NCI-H1930 (cell line): ENCODE measurements at places on chromosomes 16 and 17.

DNA sequence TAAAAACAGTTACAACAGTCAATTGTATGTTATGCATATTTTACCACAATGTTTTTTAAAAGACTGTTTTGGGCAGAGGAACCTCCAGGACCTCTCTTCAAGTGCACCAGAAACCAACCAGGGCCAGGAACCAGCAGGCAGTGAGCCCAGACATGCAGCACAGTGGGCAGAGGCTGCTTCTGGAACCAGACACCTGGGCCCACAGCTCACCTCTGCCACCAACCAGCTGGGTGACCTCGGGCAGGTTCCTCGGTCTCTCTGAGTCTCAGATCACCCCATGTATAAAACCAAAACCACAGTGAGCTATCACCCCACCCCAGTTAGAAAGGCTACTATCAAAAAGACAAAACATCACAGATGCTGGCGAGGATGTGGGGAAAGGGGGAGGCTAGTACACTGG lies 161.0 kb downstream of the C16orf95 start:
- no peak for DNase-seq

DNA sequence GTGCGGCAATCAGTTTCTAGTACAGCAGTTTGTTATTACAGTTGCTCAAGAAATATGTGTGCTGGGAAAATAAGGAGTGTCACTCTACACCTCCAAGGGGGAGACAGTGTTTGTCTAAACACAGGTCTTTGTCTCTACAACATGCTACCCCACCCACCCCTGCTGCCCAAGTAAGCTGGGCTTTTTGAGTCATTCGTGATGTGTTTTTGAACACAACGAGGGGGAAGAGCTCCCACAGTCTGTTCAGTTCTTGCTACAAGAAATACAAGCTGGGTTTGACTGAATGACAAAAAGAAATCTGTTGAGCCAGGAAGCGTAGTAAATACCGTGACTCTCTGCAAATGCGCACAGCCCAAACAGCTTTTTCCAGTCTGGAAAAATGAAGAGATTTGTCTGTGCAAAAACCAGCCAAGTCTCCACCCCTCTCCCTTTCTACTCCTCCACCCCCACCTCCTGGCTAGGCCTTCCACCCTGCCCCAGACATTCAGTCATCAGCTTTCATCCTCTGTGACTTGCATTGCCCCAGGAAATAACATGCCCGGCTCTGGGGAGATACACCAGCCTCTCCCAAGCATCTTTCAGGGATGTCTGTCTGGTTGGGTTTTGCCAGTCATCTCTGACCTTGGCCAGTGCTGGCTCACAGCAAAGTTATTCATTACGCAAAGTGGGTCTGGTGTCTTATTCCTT lies 25.7 kb downstream of the CHD9 start:
- no peak for DNase-seq

DNA sequence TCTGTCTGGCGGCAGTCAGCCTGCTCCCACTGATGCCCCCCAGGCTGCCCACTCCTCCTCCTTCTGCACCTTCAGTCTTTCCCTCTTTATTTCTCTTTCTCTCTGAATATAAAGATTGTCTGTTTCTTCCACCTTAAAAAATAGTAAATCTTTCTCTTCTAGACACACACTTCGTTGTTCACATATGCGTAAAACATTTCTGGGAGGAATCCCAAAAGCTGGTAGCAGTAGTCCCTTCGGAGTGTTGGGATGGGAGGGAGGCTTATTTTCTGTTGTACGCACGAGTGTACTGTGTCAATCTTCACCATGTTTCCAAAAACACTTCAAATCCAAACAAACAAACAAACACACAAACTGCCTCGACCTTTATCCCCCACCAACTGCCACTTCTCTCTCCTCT lies 9.9 kb downstream of the OSBPL7 start:
- DNase-seq, result no peak

DNA sequence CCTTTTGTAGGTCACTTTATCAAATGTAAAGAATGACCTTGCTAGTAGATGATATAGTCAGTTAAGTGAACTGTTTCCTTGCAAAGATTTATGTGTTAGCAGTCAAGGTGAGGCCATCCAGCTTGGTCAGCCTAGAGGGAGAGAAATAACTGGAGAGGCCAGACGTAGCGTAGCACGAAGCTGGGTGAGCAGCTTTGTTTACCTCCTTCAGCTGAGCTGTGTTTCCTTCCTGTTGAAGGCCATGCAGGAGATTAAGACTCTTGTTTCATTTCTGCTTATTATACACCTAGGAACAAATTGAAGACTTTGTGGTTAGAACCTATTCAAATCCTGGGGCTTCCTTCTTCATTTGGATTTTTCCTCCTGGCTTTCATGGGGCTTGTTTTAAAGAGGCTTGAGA lies 267.1 kb downstream of the PHKB start:
- DNase-seq, result no peak

DNA sequence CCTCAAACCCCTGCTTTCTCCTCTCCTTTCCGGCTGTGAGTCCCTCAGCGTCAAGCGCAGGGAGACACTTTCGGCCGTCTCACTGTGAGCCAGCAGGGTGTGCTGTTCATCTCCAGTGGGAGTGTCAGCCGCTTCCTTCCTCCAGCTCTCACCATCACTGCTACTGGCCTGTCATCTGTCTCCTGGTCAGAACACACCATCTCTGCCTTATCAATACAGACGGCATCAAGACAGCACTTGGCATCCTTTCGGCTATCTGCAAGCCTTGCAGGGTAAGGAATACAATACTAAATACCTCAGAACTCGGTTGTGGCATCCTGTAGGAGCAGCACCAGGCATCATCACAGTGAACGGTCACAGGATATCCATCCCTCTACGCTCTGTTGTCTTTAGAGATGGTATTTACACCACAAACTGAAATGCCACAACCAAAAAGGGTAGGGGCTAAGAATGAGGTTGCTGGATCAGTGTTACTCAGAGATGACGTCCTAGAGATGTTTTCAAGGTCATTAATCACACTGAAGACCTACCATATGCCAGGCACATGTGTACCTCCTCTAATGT lies 20.7 kb upstream of the CMTM4 start:
- no peak for DNase-seq
